Upper lobe of left lung (tissue), 6 donors: ENCODE measurements at places on chromosomes 5 and 9.

DNA sequence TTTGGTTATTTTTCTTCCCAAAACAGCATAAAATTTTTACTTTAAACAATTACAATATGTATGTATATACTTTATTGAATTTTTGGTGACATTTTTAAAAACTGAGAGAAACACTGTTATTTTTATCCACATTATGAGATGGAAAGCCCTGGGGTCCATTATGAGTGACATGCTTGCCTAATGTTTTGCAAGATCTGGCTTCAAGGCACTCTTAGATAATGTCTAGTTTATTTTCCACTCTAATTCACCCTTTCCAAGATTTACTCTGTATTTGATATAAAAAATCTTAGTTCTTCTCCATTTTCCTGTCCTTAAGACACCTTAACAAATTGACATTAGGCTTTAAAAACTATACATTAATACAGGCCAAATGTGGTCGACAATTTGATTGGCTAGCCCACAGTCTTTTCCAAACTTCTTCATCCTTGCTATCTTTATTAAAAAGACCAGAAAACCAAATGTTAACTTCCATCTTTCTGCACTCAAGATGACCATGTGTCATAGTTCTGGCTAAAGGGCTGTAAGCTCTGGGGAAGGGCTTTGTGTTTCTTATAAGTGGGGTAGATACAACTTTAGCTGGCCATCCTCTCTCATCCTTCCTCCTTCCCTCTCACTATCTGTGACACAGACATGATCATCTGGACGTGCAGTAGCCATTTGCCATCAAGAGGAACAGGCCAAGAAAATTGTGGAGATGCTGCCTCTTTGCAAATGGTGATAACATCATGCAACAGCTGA, 561.1 kb downstream of the PDE4D start:
- DNase-seq: no peak

GRCh38 chr5:133396814-133397213, 215.5 kb downstream of the FSTL4 start:
- DNase-seq: no peak

- DNase-seq: no peak
Observed at GRCh38 chr9:11962327-11962726, 730.9 kb upstream of the TYRP1 start.

GRCh38 chr5:53890490-53890889, 330.1 kb downstream of the NDUFS4 start:
- no peak for DNase-seq

DNA sequence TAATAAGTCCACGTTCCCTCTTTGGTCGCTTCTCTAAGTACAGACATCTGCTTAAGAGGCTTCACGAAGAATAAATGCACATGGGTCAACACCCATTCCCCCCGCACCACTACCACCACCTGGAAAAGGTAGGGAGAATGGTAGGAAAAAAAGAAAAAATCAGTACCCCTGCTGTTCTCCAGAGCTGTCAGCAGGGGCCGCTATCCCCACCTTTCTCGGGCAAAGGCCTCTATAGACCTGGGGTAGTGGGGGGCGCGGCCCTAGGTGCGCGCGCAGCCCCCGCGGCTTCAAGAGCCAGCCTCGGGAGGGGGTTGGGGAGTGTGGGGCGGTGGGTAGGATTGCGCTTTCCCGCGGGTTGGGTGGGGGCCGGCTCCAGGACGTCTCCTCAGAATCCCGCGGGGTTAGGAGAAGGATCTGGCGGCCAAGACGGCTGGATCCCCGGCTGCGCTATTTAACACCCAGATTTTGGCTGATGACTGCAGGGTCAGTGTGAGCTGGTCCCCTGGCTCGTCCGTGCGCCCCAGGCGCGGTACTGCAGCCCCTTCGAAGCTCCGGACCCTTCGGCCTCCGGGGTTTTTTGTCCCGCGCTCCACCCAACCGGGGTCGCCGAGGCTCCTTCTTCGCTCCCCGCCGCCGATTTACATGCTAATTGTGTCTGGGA, 1.6 kb upstream of the SEMA6A start:
- DNase-seq: peak; percentile 33

- DNase-seq: peak; percentile 64
Observed at GRCh38 chr5:172793577-172794488, 22.8 kb upstream of the DUSP1 start.
